ENCODE measurements at places on chromosomes 6 and 20. TPM values are rescaled to one million over a fixed set of nuclear protein-coding genes. Genes with fewer than 3 reads are reported as not detected.

DNA sequence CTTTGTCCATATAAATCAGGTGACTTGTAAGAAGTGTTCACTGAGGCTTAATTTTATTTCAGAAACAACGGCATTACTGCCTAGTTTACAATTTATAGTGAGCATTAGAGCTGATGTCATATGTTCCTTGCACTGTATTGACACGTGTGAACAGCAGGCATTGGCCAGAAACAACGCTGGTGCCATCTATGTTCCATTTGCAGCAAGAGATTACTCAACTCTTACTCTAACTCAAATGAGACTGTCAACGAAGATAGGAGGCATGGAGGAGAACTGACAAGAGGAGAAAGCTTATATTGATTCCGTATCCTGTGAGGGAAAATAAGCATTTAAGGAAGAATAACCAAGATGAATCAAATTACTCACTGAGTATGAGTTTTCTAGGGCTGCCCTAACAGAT, 48.4 kb downstream of the MTFR2 start:
- no peak for DNase-seq

GRCh38 chr20:33119725-33120720, 40.6 kb downstream of the BPIFB4 start:
- DNase-seq, result peak; percentile 11

DNA sequence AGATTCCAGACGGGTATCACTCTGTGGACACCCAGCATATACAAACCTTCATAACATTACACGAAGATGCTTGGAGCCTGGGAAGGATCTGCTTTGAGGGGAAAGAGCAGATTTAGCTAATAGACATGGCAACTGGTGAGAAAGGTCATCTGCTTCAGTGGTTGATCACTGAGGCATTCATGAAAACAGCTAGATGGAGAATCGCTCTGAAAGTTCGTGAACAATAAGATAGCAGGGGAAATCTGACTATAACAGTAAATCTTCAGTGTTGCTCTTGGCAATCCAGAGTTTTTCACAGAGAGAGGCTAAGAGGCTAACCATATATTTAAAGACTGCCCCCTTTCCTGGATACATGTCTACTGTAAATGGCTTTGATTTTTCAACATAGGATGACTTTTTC, 245.3 kb downstream of the FARS2 start:
- no peak for DNase-seq

- DNase-seq, result peak; percentile 63
These were observed 22.7 kb upstream of the HECA start for GRCh38 chr6:139112146-139112545.

Gene PBOV1
- not detected for total RNA-seq
